ENCODE measurements at places on chromosomes 6 and 20. TPM values are rescaled to one million over a fixed set of nuclear protein-coding genes. Genes with fewer than 3 reads are reported as not detected.

GRCh38 chr6:168866534-168866933, 387.1 kb downstream of the THBS2 start:
- no peak for DNase-seq

GRCh38 chr6:11208267-11208666, 24.2 kb downstream of the NEDD9 start:
- peak; percentile 42 for DNase-seq

- no peak for DNase-seq
Observed at GRCh38 chr20:39830903-39831302, 858.1 kb downstream of the MAFB start.

GRCh38 chr6:117417851-117418250, 7.9 kb downstream of the ROS1 start:
- no peak for DNase-seq

DNA sequence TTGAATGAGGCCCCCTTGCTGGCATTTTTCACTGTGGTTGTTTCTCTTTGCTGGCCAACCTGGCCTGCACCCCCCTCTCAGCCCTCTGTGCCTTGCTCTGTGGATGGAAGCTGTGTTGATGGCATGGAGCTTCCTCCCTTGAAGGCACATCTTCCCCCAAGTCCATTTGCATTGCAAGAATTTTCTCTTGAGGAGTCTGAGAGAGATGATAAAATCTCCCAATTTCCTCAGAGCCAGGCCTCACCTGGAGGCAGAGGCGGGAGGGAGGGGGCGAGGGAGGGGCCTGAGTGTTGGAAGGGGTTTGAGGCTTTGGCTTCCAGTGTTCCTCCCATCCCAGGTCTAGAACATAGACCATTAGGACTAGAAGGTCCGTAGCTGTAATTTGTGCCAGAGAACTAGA, 175.1 kb downstream of the SCP2D1 start:
- DNase-seq = no peak

- DNase-seq = no peak
Observed at GRCh38 chr20:50405235-50405914, 104.8 kb upstream of the PTPN1 start.

DNA sequence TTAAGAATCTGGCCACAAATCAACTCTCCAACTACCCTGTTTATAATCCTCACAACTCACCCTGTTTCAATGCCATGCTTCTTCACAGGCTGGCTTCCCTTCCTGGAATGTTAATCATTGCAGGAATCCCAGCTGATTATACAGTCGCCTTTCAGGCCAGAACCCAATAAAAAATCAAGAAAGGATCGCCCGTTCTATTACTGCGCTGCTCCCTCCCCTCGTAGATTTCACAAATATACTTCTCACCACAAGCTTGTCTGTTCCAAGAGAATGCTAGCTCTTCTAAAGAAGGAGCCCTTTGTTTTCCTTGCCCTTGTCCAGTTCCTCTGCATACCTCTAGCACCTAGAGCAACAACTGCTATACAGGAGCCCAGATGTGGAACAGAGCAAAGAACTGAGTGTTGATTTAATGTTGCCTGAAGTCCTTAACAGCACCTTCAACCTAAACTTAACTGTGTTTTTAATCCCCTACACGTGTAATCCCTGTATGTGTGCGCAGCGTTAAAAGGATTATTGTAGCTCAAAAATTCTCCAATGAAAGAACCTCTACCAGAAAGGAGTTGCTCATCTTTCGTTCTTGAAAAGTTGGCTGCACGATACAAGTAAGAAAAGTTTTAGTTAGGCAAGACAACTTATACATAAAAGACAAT, 988 bp downstream of the ECHDC1 start:
- DNase-seq = no peak

DNA sequence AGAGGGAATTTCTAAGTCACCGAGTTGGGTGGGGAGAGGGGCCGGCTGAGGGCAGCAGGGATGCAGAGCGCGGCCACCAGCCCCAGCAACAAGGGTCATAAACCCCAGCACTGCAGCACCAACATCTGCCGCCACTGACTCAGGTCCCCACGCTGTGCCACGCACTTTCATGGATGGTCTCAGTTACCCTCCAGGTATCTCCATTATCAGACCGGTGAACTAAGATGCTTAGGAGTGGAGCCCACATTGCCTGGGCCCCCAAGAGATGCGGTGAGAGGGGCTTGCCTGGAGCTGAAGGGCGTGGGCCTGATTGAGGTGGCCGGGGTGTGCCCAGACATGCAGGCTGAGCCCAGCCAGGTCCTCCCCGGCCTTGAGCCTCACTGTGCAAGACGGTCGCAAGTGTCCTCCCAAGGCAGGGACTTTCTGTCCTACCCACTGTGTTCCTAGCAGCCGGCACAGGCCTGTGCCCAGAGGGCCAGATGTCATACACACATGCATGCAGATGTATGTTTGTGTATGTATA, 19.3 kb downstream of the RBM38 start:
- DNase-seq = peak; percentile 45

DNA sequence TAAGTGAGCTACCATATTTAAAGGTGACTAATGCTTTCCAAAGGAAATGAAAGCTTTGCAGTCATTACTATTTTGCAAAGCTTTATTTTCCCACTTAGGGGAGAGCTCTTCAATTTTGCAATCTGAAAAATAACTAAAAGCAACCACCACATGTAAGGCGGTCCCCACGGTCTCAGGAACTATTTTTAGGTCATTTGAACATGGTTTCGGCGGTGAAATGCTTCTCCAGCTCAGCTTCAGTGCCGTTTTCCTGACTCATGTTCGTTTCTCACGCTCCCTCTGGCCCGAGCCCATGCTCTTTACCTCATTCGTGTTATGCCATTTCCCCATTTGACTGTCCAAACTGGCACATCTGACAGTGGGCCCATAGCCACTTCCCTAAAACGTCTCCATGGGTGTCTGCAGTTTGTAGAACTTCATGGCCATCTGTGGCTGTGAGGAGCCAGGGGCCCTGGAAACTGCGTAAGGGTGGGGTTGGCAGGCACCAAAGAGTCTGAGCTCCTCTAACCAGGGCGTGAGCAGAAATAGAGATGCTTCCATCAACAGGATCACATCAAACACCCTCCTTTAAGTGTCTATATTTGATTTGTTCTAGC, 46.5 kb downstream of the ADTRP start:
- DNase-seq = peak; percentile 85

DNA sequence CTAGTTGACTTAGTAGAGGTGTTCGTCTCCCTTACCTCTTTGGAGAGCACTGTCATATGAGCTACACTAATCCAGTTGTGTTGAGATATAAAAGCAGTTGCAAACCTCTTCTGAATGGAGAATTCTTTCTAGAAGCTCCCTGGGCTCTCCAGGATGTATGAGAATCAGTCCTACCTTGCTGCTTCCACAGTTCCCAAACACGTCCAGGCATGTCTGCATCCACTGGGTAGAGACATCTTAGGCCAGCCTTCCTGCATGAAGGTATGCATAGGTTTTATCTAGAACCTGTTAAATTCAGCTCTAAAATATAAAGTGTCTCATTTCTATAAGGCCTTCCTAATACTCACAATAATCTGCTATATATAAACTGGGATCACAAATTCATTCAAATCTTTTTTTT, 297.7 kb downstream of the CDC5L start:
- DNase-seq = no peak

DNA sequence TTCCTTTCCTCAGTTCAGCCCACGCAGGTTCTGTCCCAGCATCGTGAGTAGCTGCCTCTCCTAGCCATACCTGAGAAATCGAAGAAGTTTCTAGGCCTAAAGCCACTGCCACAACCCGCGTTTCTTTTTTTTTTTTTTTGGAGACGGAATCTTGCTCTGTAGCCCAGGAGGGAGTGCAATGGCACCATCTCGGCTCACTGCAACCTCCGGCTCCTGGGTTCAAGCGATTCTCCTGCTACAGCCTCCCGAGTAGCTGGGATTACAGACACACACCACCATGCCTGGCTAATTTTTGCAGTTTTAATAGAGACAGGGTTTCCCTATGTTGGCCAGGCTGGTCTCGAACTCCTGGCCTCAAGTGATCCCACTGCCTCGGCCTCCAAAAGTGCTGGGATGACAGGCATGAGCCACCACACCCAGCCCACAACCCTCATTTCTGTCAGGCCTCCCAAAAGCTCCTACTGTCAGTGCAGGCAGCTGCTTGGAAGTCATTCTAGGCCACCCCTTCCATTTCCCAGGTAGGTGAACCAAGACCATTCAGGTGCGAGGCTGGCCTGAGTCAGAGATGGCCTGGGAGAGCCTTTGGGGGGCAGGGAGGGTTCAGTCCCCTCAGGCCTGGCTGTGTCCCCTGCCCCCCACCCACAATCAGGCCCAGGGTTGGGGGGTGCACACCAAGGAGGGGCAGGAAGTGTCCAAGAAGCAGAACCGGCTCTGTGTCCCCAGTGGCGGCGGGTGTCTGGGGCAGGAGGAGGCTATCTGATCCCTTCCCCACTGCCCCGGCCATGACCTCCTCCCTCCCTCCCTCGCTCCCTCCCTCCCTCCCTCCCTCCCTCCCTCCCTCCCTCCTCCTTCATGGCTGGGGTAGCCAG, 47.2 kb downstream of the NOL4L start:
- no peak for DNase-seq

DNA sequence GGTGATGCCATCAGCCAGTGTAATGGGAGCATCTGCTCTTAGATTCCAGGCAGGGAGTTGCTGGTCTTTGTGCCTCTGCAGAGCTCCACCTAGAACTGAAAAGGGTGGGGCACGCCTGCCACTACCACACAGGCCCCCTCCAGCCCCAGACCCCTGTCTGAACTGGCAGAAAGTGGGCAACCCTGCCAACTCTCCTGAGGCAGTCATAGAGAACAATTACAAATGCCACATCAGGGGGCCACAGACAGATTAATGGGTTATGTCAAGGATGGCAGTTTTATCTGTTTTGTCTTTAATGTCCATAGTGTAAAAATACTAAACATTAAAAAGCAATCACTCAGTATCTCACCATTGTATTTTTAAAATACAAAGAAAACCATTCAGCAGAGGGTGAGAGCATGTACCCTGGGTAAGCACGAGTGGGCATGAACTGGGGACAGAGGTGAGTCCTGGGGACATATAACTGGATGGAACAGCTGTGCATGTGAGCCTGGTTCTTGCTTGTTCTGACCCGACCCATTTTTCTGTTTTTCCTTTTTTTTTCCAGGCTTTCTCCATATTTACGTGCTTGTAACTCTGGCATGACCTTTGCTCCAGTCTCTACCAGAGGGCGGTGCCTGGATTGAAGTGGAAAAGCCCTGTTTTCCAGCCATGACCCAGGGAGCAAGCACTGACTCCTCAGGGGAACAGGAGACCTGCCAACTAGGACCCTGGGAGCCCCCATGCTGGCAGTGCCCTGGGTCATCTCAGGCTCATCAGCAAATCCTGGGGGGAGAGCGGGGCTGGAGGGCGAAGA, 8.2 kb downstream of the TRAF3IP2 start:
- DNase-seq = no peak

- no peak for DNase-seq
Observed at GRCh38 chr20:59323731-59324130, 23.3 kb downstream of the EDN3 start.

GRCh38 chr20:63772781-63773518, 33.4 kb downstream of the SLC2A4RG start:
- DNase-seq = no peak

- no peak for DNase-seq
Observed at GRCh38 chr6:14231071-14231483, 113.5 kb downstream of the CD83 start.

- DNase-seq = no peak
Observed at GRCh38 chr6:168686831-168687730, 246.1 kb downstream of the SMOC2 start.

- no peak for DNase-seq
Observed at GRCh38 chr6:80276861-80277260, 170.4 kb downstream of the BCKDHB start.

DNA sequence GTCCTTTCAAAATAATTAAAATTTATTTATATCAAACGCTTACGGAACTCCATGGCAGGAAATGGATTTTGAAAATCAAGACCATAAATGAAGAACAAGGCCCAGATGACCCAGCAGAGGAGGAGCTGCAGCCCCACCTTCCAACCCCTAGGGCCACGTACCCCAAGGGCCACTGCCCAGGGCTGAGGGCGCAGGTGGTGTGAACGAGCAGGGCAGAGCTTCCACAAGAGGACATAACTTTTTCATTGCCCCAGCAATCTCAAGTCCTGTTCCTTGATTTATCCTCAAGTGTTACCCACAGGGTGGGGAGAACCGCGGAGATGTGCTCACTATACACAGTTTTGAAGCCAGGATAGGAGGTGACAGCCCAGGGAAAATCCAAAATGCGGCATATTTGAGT, 42.8 kb downstream of the PSMG4 start:
- DNase-seq = no peak

The PLCB4 gene
- total RNA-seq = 27.7 TPM

The SMLR1 gene
- not detected for total RNA-seq

The DLK2 gene
- total RNA-seq = 1.9 TPM

The NKX2-4 gene
- total RNA-seq = not detected
